ENCODE measurements at places on chromosomes 16 and 17. TPM values are rescaled to one million over a fixed set of nuclear protein-coding genes. Genes with fewer than 3 reads are reported as not detected.
A peak's percentile ranks its signal among the peaks of the same experiment; 100 is the strongest.

DNA sequence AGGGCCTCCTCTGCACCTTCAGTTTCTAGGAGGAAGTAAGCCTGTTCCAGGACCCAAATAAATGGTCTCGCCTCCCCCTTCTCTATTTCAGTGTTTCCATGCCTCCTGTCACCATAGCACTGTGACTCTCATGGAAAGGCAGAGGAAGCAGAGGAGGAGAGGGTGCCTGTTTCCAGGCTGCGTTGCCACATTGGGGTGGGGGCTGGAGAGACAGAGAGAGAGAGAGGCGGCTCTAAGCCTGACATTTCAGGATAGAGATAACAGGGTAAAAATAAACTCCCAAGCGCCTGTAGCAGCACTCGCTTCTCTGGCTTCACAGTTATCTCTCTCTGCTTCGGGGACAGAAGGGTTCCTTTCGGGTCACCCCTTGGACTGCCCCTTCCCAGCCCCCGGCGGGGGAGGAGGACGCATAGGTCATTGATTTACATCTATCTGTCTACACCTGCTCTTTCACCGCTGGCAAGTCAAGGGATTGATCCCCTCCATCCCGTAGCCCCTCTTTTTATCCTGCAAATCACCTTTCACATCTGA is 71.2 kb upstream of the MRTFB start:
- peaks cover 76% of the 10 kb centered on the region for H3K4me1 ChIP-seq
- DNase-seq, result peak; percentile 42
- H3K36me3 ChIP-seq, result no peaks in the 10 kb centered on the region
- H3K4me3 ChIP-seq, result peak overlapping the region; percentile 33

- no peaks in the 10 kb centered on the region for H3K4me1 ChIP-seq
- H3K27me3 ChIP-seq, result peaks cover 95% of the 10 kb centered on the region
- H3K27ac ChIP-seq, result no peak overlapping the region
- no peak overlapping the region for H3K4me3 ChIP-seq
- no peaks in the 10 kb centered on the region for H3K36me3 ChIP-seq
Observed at GRCh38 chr17:79224903-79225302, 150.3 kb downstream of the ENGASE start.

- peak overlapping the region; percentile 88 for H3K4me3 ChIP-seq
- DNase-seq, result no peak
- no peaks in the 10 kb centered on the region for H3K27me3 ChIP-seq
- peaks cover 35% of the 10 kb centered on the region for H3K36me3 ChIP-seq
- peak overlapping the region; percentile 74 for H3K27ac ChIP-seq
- peaks cover 22% of the 10 kb centered on the region for H3K4me1 ChIP-seq
Observed at GRCh38 chr16:74666010-74666421, 661 bp downstream of the RFWD3 start.

GRCh38 chr16:2475413-2476344 is 752 bp downstream of the TBC1D24 start:
- DNase-seq, result no peak
- H3K27me3 ChIP-seq, result peaks cover 30% of the 10 kb centered on the region
- H3K36me3 ChIP-seq, result no peaks in the 10 kb centered on the region
- peaks cover 49% of the 10 kb centered on the region for H3K4me1 ChIP-seq

TPSB2 gene
- total RNA-seq, result 3.6 TPM

GRCh38 chr17:39549747-39550573 is 57.8 kb downstream of the NEUROD2 start:
- no peak overlapping the region for H3K4me3 ChIP-seq
- H3K27me3 ChIP-seq, result no peaks in the 10 kb centered on the region
- H3K36me3 ChIP-seq, result peaks cover 76% of the 10 kb centered on the region
- DNase-seq, result no peak

ABCC3 gene
- 0.88 TPM for total RNA-seq

DNA sequence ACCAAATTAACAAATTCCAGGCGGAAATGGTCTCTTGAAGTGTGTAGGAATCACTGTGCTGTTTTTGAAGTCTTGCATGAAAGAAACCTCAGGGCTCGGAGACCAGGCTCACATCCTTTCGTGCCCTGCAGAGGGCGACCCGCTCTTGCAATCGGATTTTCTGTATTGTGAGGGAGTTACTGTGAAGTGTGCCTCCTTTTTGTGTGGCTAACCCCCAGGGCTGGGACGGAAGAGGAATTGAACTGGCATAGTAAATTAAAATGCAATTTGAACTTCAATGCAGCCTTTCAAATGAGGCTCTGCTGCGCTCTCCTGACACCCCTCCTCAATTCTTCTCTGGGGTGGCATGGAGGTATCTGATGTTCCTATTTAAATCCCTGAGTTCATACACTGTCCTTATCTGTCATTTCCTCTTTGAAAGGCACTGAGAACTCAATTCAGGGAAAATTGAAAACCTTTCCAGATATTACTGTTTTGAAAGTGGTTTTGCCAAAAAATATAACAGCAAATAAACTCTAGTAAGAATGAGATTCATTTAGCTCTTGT is 51.5 kb upstream of the MGAT5B start:
- no peaks in the 10 kb centered on the region for H3K36me3 ChIP-seq
- peak; percentile 22 for DNase-seq
- no peak overlapping the region for H3K27ac ChIP-seq
- no peak overlapping the region for H3K4me3 ChIP-seq
- peaks cover 48% of the 10 kb centered on the region for H3K27me3 ChIP-seq
